ENCODE measurements at places on chromosomes 3 and 15.

DNA sequence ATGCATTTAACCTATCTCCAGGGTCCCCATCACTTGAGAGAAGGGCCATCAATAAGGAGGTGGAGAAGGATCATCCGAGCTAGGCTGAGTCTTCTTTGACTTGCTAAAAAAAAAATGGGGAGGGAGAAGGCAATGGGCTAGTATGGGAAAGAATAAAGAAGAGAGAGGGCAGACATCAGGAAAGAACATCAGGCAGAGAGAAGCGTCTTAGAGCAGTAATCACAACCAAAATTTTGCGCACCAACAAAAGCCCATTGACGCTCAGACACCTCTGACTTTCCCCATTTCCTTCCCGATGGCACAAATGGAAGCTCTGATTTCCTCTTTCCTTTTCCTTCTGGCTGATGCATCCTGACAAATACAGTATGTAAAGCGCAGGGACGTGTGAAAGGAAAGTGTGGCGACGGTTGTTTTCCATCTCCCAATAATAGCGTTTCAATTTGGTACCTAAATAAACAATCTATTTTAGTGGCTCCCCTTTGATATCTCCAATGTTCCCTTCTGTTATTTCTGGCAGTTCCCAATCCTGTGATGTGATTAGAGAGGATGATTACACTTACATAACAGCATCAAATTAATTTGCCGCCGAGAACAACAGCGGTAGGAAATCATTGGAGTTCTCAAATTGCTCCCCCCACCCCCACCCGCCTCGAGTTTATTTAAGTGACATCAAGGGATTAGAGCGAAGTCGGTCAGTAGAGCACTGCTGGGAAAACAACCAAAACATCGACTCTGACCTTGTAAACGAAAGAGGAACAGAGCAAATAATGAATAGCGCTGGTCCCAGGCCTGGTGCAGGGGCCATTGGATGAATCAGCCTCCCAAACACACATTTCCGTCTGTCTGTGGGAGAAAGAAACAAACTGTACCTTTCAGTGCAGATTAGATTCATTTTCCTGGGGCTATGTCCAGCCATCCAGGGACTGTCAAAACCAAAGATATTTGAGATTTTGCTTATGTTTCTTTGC is 273.3 kb upstream of the ICE2 start:
- DNase-seq: no peak

- no peak for DNase-seq
These were observed 6.4 kb downstream of the CEP97 start for GRCh38 chr3:101730839-101731238.

- DNase-seq: no peak
These were observed 34.3 kb downstream of the ST6GAL1 start for GRCh38 chr3:186964616-186965015.

GRCh38 chr15:77496715-77497109 is 76.0 kb downstream of the HMG20A start:
- DNase-seq: peak; percentile 45

DNA sequence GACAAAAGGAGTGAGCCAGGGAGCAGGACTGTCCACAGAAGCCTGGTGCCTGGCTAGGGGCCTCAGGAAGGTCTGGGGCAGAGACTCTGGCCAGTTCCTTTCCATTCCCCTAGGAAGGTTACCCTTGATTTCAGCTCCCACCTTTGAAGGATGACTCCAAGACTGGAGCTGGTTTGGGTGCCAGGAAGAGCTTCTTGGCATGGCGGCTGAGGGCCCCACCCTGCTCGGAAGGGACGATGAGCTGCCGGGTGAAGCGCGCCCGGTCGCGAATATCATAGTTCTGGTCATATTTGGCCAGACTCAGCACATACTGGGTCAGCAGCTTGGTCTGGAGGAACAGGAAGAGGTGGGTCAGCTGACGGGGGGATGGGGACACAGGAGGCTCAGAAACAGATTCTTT is 19.4 kb upstream of the CPEB1 start:
- no peak for DNase-seq

DNA sequence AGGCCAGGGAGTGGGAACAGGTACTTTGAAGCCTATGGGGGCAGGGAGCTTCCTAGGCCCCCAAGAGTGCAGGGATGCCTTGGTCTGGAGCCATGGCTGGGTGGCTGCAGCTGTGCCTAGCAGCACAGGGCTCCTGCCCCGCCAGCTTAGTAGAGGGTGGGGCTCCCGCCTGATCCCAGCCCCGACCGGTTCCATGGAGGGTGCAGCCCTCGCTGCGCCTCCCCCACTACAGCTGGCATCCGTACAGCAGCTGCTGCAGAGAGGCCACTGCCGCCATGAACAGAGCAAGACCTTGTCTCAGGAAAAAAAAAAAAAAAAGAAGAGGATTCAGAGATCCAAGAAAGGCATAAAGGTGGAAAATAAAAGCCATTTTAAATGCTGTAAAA is 277.2 kb downstream of the UBE2E2 start:
- DNase-seq: no peak

DNA sequence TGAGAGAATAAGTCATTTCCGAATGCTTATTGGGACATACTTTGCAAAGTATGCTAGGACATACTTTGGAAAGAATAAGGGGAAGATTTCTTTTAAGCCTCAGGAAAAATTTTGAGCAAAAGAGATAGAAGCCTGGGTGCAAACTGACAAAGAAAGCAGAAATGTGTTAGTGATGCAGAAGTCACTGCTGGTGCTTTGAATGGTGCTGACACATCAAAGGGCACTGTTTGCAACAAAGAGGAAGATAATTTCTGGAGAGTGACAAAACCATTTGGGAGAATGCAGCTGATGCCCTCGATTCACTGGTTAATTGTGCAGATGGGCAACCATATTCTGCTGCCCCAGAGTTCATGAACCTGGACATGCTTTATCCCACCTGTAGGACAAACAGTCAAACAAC is 11.0 kb upstream of the RAP2B start:
- DNase-seq: no peak

- no peak for DNase-seq
These were observed 26.7 kb downstream of the SLC2A2 start for GRCh38 chr3:170999737-171000242.

GRCh38 chr15:77715860-77716259 is 83.1 kb upstream of the LINGO1 start:
- no peak for DNase-seq

GRCh38 chr3:188788621-188789081 is 383.1 kb upstream of the TPRG1 start:
- DNase-seq: no peak

DNA sequence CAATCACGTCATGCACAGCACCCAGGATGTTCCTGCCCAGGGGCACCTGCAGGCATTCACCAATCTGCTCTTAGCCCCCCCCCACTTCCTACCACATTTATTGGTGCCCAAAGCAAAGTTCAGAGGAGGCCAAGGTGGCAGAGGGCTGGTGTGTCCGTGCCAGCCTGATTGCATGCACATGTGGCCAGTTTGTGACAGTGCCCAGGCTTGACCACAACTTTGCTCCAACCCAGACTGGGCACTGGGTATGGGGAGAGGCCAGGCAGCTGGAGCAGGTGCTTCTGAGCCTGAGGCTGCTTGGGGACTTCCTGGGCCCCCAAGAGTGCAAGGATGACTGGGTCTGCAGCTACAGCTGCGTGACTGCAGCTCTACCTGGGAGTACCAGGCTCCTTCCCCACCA is 192.3 kb upstream of the BCHE start:
- DNase-seq: no peak

DNA sequence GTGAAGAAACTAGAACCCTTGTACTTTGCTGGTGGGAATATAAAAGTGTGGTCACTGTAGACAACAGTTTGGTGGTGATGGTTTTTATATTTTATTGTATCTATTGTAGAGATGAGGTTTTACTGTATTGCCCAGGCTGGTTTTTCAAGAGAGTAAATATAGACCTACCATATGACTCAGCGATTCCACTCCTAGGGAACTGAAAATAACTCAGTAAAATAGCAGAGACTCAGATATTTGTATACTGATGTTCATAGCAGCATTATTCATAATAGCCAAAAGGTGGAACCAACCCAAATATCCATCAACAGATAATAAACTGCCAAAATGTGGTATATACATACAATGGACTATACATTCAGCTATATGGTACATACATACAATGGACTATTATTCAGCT is 68.8 kb upstream of the IL12A start:
- no peak for DNase-seq

GRCh38 chr15:42373936-42374335 is 14.6 kb downstream of the CAPN3 start:
- DNase-seq: no peak

GRCh38 chr15:27928386-27928785 is 170.7 kb downstream of the OCA2 start:
- DNase-seq: no peak

DNA sequence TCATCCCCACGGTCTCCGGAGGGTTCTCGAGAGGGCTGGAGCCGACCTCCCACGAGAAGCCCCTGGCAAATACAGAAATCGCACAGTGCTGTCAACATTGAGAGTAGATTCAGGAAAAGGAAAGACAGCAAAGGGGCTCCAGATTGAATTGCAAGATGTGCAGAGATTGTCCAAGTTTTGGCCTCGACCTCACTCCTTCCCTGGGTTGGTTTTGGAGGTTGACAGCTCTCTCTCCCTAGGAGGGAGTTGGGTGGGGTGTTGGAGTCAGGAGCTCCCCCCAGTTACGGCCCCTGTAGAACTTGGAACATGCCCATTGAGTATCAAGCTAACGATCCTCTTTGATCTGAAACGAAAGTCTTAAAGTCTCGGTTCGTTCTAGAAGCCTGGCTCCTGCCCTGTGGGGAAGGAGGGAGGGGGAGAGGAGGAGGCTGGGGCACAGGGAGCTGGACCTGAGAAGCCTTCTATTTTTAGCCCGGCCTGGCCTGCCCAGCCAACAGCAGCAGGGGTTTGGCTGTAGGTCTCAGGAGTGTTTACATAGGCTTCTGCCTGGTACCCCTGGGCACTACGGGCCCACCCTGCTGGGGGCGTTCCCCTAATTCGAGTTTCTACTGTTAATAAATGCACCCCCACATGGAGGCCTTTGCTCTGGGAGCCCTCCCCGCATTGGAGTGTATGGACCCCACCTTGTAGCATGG is 672 bp upstream of the KY start:
- DNase-seq: no peak

GRCh38 chr3:195865752-195866151 is 42.6 kb downstream of the TNK2 start:
- DNase-seq: no peak

- DNase-seq: no peak
These were observed 551.1 kb downstream of the NAALADL2 start for GRCh38 chr3:175410251-175410650.

- DNase-seq: no peak
These were observed 40.0 kb downstream of the DNAH1 start for GRCh38 chr3:52356126-52356525.

DNA sequence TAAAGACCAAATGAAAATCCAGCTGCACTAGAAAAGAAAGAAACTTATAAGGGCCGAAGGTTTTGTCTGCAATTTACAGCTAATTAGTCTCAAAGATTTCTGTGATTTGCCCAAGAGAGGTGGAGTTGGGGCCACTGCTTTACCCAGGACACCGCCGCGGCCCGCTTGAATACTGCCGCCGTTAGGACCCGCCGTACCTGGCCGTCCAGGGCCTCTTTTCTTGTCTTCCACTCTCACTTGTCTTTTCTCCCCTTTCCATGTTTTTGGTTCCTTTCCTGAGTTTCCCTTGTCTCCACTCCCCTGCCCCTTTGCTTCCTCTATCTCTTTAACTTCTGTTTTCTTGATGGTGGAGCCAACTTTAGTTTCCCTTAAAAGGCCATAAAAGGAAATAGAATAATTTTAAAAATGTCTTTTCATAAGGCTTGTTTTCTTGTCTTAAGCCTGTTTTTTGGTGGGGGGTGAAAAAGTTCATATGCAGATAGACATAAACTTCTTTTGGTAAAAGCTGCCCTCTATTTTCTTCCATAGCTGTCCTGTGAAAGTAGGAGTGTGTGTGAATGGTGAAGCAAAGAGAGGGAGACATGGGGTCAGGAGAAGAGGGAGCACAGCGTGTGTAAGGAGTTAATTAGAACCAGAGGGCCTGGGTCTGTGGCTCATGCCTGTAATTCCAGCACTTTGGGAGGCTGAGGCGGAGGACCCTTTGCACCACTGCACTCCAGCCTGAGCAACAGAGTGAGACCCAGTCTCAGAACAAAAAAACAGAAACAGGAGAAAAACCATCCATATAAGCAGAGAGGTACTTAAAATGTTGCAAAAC is 16.0 kb upstream of the CCNL1 start:
- DNase-seq: no peak

GRCh38 chr3:27699067-27699466 is 23.1 kb downstream of the EOMES start:
- DNase-seq: no peak

- no peak for DNase-seq
These were observed 146.8 kb upstream of the FRMD4B start for GRCh38 chr3:69532547-69533224.

- no peak for DNase-seq
These were observed 63.4 kb downstream of the ARHGEF26 start for GRCh38 chr3:154184582-154184981.

DNA sequence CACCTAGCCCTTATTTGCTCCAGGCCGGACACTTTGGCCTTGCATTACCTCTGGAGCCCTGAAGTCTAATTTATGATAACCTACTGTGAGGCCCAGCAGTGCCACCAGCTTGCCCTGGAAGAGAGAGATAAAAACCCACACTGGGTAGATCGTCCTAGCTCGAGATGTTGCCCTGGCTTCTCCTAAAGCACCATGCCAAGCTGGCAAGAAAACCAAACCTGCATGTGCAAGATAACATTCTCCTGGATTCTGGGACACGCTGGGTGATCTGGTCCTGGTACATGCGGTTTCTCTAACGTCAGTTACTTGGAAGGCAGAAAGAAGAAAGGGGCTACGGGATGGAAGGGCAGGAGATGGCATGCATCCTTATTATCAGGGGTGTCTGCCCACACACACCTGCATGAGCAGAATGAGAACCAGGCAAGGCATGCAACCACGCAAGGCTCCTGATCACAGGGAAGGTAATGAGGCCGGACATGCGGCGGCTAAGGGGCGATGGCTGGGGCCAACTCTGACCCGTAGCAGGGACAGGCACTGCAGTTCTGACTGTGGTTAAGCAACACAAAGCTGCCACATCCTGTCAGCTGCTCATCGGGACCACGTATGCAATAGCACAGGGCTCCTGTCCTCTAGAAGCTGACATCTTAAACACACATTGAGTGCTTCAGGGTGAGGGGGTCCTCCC is 73.0 kb downstream of the OXNAD1 start:
- peak; percentile 11 for DNase-seq

GRCh38 chr15:101004500-101004899 is 85.3 kb downstream of the LRRK1 start:
- DNase-seq: no peak

GRCh38 chr3:65146179-65146578 is 458.4 kb upstream of the ADAMTS9 start:
- DNase-seq: no peak

- DNase-seq: no peak
These were observed 84.1 kb downstream of the TP63 start for GRCh38 chr3:189714991-189715961.

- DNase-seq: no peak
These were observed 462.3 kb upstream of the SGO1 start for GRCh38 chr3:20648294-20648693.

DNA sequence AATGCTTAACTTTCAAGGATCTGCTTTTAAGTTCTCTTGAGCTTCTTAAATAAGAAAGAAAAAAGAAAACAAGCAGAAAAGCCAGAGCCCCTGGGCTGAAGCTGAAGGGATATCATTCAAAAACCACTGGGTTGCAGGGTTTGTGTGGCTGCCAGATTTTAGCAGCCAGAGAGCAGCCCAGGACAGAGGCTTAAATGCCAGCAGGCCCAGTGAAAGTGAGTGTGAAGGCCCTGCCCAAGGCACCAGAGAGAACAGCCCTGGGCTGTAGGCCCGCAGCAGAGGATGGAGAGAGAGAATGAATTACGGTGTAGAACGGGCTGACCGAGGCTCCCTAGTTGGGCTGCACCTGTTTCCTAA is 106.3 kb upstream of the BOC start:
- no peak for DNase-seq

Data from stimulated activated CD8-positive, alpha-beta memory T cell treated with anti-CD3 and anti-CD28 coated beads, Interleukin-7, amount 100 ng/mL, for 1 hour (primary cell).